Esophagus squamous epithelium (tissue), 5 donors: ENCODE measurements at places on chromosomes 2 and 18.

GRCh38 chr18:48562075-48562474 is 23.2 kb downstream of the CTIF start:
- no peak for DNase-seq

GRCh38 chr18:13371689-13372418 is 153.3 kb downstream of the LDLRAD4 start:
- no peak for DNase-seq

- DNase-seq: no peak
These were observed 10.7 kb downstream of the ACP1 start for GRCh38 chr2:275466-275865.

GRCh38 chr2:122737429-122738077 is 982.1 kb downstream of the TSN start:
- DNase-seq: no peak

DNA sequence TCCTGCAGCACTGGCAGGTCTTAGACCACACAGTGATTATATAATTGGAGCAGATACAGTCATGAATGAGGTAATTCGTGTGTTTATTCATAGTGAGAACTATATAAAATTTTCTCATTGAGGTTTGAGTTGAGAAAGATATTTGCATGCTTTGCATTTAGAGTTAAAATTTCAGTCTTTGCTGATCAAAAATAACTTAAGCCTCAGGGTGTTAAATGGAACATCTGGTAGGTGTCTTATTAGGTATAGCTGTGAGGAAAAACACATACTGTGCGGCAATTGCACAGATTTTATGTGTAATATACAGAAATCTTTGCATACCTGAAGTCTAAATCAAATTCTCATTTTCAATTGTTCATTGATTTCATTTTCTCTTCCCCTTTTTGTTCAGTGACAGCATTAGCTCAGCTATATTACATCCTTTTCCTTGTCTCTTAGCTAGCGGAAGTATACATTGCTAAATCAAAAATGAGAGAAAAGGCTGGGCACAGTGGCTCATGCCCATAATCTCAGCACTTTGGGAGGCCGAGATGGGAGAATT is 21.2 kb downstream of the GORASP2 start:
- DNase-seq: no peak

DNA sequence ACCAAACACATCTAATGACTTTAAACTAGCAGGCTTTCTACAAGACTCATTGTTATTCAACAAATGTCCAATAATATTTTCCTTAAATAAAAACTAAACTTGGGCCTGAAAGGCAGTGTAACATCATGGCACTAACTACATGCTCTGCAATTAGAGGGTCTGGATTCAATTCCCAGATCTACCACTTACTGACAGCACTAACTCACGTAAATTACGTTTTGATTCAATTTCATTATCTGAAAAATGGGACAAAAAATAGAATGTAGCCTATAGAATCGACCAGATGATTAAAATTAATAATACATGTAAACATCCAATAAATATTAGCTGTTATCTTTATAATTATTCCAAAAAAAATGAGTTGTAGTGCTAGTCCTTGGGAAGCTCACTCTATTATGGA is 98.0 kb upstream of the DDX18 start:
- no peak for DNase-seq

- no peak for DNase-seq
These were observed 55.4 kb upstream of the CD28 start for GRCh38 chr2:203650860-203651613.

- DNase-seq: no peak
These were observed 495.0 kb downstream of the TMX3 start for GRCh38 chr18:68219872-68220271.

- no peak for DNase-seq
These were observed 153.1 kb downstream of the TTC27 start for GRCh38 chr2:32780961-32781360.

DNA sequence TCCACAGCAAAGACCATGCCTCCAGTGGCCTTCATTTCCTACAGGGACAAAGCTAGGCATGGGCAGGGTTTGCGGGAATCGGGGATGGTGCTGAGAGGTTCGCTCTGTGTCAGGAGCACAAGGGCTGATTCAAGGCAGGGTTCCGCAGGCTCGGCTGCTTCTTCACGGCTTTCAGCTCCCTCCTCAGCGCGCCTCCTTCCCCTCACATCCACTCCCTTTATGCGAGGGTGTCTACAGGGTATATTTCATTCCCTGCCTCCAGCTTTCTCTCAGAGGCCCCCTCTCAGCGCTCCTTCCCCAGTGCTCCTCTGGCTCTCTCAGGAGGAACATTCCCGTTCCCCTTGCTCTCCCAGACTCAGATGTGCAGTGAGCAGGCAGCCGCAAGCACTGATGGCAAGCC is 78.7 kb upstream of the ASB18 start:
- DNase-seq: no peak

DNA sequence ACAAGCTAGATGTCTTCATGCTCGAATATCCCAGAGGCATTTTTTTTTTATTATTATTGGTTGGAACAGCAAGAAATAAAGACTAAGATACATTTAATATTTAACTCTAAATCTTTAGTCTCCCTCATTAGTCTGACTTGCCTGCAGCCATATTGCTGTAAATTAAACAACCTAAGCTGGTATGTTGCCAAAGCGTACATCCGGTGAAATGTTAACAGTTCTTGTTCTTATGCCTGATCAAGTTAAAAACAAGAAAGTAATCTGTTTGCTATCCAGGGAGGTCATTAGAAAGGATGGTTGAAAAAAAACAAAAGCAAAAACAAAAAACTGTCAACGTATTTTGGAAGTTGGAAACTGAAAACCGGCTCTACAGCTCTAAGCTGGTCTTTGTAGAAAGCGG is 125.9 kb upstream of the NABP1 start:
- DNase-seq: no peak

DNA sequence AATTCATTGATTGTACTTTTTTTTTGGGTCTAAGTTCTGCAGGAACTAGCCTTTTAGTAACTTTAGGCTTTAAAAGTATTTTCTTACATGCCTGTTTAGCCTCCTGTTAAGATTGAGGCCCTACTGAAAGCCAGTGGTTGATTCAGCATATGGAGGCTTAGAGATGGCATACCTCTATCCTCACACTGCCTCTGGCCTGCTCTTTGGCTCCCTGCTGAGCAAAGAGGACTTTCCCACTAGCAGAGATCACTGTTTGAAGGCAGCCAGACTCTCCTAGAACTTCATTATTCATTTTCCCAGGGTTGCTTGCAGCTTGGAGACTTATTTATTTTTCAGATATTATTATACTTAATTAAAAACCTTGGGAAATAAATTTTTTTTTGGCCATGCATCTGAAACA is 405.6 kb upstream of the MEX3C start:
- DNase-seq: no peak

GRCh38 chr2:27833931-27834330 is 56.3 kb downstream of the RBKS start:
- DNase-seq: no peak
